ENCODE measurements at places on chromosomes 2 and 18. TPM values are rescaled to one million over a fixed set of nuclear protein-coding genes. Genes with fewer than 3 reads are reported as not detected.

Gene DSG1
- total RNA-seq = 60.2 TPM

DNA sequence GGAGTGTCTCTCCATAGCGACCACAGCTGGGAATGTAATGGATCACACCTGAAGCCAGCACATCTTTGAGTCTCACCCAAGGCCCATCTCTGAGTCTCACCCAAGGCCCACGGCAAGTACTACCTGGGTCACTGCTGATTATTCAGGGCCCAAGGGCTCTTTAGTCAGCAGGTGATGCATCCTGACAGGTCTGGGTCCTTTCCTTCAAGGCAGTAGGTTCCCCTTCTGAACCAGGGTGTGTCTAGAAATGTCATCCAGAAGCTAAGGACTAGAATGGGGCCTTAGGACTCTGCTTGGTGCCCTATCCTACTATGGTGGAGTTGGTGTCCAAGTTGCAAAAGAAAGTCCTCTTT lies 248.1 kb downstream of the ZNF385B start:
- no peak overlapping the region for H3K27ac ChIP-seq
- no peak overlapping the region for H3K4me3 ChIP-seq
- DNase-seq = no peak
- no peaks in the 10 kb centered on the region for H3K4me1 ChIP-seq

DNA sequence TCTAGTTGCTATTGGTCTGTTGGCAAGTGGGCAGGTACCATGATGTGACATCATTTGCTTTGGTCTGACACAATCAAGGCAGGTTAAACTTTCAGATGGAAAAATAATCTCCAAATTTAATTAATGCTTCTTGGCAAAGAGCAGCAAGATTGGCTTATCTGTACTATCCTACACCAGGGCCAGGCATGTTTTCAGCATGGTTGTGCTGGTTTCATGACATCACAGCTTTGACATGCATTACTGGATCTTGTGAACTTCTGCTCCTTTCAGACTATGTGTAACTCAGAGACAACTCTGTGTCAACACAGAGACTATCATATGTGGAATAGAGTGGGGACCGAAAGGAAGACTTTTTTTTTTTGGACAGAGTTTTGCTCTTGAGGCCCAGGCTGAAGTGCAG lies 520.5 kb downstream of the TDRD15 start:
- H3K27ac ChIP-seq = no peak overlapping the region
- no peaks in the 10 kb centered on the region for H3K27me3 ChIP-seq
- H3K36me3 ChIP-seq = no peaks in the 10 kb centered on the region
- no peak for DNase-seq
- no peaks in the 10 kb centered on the region for H3K4me1 ChIP-seq

DNA sequence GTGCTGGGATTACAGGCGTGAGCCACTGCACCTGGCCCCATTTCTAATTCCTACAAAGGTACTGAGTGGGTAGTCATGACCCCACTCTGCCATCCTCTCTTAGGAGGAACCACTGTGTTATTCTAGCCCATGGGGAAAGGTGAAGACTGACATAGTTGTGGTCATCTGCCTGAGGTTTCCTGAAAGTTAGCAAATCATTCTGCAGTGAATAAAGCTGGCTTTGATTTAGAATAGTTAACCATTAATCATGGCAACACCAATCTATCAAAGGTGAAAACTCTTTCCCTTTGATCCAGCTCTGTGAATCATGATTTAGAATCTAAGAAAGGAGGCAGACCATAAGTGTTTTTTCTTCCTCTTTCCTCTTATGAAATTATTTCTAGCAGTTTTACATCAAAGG lies 50.8 kb downstream of the SUMO1 start:
- no peak overlapping the region for H3K27ac ChIP-seq
- DNase-seq = no peak
- H3K36me3 ChIP-seq = no peaks in the 10 kb centered on the region
- H3K27me3 ChIP-seq = no peaks in the 10 kb centered on the region
